Glutamatergic neuron (in vitro differentiated cells): ENCODE measurements at places on chromosomes 4 and X.

- H3K27ac ChIP-seq: no peak overlapping the region
- no peak for DNase-seq
- no peaks in the 10 kb centered on the region for H3K36me3 ChIP-seq
- no peaks in the 10 kb centered on the region for H3K4me1 ChIP-seq
Observed at GRCh38 chr4:166363198-166363597, 490.2 kb downstream of the TLL1 start.

GRCh38 chrX:11351375-11352295 lies 58.4 kb downstream of the AMELX start:
- no peak overlapping the region for H3K27ac ChIP-seq
- no peak for DNase-seq
- no peaks in the 10 kb centered on the region for H3K36me3 ChIP-seq
- H3K4me3 ChIP-seq: no peak overlapping the region
- H3K27me3 ChIP-seq: no peaks in the 10 kb centered on the region

- DNase-seq: no peak
- peaks cover 1% of the 10 kb centered on the region for H3K4me1 ChIP-seq
- peaks cover 2% of the 10 kb centered on the region for H3K27me3 ChIP-seq
- H3K4me3 ChIP-seq: no peak overlapping the region
- no peaks in the 10 kb centered on the region for H3K36me3 ChIP-seq
Observed at GRCh38 chrX:53362449-53362848, 60.0 kb downstream of the SMC1A start.

DNA sequence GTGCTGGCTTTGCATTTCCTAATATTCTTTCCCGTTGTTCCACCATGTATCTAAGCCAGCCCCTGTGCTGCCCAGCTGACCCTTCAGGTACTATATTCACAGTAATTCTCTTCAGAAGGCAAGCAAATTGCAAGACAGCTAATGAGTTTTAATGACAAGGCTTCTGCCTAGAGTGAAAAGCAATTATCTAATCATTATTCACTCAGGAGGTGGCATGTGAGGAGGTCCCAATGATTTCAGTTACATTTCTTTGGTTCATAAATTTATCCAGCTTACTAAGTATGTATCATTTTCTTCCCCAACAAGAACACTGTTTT lies 123.0 kb downstream of the RASGEF1B start:
- H3K27ac ChIP-seq: peak overlapping the region; percentile 1
- no peak overlapping the region for H3K4me3 ChIP-seq
- peaks cover 3% of the 10 kb centered on the region for H3K27me3 ChIP-seq
- peaks cover 21% of the 10 kb centered on the region for H3K4me1 ChIP-seq

DNA sequence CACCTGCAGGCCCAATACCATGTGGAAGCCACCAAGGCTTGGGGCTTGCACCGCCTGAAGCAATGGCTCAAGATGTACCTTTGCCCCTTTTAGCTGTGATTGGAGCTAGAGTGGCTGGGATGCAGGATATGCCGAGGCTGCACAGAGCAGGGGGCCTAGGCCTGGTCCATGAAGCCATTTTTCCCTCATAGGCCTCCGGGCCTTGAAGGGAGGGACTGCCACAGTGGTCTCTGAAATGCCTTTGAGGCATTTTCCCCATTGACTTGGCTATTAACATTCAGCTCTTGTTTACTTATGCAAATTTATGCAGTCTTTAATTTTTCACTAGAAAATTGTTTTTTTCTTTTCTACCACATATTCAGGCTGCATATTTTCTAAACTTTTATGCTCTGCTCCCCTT lies 203.2 kb upstream of the HHIP start:
- H3K36me3 ChIP-seq: no peaks in the 10 kb centered on the region
- no peak overlapping the region for H3K27ac ChIP-seq
- H3K4me1 ChIP-seq: no peaks in the 10 kb centered on the region
- H3K27me3 ChIP-seq: peaks cover 2% of the 10 kb centered on the region
- H3K4me3 ChIP-seq: no peak overlapping the region

DNA sequence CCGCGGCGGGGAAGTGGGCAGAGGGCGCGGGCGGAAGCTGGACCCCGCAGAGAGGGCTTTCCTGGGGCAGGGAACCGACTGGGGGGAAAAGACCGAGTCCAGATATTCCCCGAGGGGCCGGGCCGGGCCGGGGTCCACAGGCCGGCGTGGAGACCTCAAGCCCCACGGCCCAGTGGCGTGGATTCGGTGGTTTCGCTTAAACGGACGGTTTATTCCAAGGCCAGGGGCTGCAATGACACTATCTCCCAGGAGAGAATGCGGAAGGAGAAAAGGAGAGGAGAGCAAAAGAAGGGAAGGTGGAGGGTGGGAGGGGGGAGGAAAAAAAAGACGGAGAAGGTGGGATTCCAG lies 10.8 kb downstream of the ARX start:
- peaks cover 6% of the 10 kb centered on the region for H3K4me1 ChIP-seq
- H3K27ac ChIP-seq: no peak overlapping the region
- DNase-seq: no peak
- no peaks in the 10 kb centered on the region for H3K36me3 ChIP-seq
